Right lobe of liver (tissue), 6 donors: ENCODE measurements at places on chromosomes 11 and 22. TPM values are rescaled to one million over a fixed set of nuclear protein-coding genes. Genes with fewer than 3 reads are reported as not detected.

HTR3A gene
- total RNA-seq = not detected

SCN4B gene
- 0.30 TPM for total RNA-seq

APOL1 gene
- 136 TPM for total RNA-seq

LRRC32 gene
- 8.3 TPM for total RNA-seq

FAM227A gene
- total RNA-seq = 0.18 TPM

MPPED2 gene
- total RNA-seq = 0.12 TPM

C11orf87 gene
- not detected for total RNA-seq

MYBPC3 gene
- total RNA-seq = 0.09 TPM

RIBC2 gene
- not detected for total RNA-seq

HEPACAM gene
- 3.3 TPM for total RNA-seq

THY1 gene
- total RNA-seq = 5.3 TPM

PDE2A gene
- total RNA-seq = 11.2 TPM

EHF gene
- total RNA-seq = 1.5 TPM

OR2D2 gene
- total RNA-seq = not detected

ABCG4 gene
- total RNA-seq = 0.12 TPM

MS4A15 gene
- total RNA-seq = not detected
